ENCODE measurements at places on chromosomes 6 and 20.

GRCh38 chr6:101878554-101879276, 485.2 kb downstream of the GRIK2 start:
- DNase-seq, result no peak

GRCh38 chr6:110939429-110940200, 18.9 kb upstream of the GTF3C6 start:
- DNase-seq, result no peak

- no peak for DNase-seq
Measured at GRCh38 chr20:62819494-62820174, 2.8 kb downstream of the COL9A3 start.

- DNase-seq, result no peak
Measured at GRCh38 chr20:16368645-16369292, 204.5 kb downstream of the KIF16B start.

GRCh38 chr6:134020071-134020470, 32.4 kb downstream of the SLC2A12 start:
- DNase-seq, result no peak

GRCh38 chr6:42113936-42114636, 28.3 kb downstream of the C6orf132 start:
- no peak for DNase-seq

DNA sequence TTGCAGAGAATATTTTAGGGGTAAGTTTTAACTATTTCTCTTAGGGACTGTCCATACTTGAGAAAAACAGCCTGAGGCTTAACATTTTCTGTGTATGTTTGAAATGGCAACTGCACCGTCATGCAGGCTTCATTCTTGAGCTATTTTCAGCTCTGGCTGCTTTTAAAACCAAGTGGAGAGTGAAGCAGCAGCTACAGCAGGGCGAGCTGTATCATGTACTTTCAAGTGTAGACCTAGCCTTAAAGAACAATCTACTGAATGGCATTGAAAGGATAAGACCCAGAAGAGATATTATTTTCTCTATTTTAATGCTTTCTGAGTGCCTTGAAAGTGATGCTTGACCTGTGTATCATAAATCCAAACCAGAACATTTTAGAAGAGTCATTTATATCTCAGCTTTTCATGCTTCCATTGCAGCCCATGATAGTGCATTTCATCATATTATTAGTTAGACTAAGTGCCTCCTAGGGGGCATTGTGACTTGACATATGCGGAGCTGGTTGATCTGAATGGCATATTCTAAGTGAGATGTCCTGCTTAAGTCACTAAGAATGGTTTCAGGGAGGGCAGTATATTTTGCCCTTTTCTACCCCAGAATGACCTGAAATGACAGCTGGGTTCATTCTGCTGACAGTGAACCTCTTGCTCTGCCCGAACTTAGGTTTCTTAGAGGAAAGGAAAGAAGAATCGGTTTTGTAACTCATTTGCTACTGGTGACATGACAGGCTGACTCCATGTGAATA, 85.3 kb downstream of the NKAIN2 start:
- no peak for DNase-seq

DNA sequence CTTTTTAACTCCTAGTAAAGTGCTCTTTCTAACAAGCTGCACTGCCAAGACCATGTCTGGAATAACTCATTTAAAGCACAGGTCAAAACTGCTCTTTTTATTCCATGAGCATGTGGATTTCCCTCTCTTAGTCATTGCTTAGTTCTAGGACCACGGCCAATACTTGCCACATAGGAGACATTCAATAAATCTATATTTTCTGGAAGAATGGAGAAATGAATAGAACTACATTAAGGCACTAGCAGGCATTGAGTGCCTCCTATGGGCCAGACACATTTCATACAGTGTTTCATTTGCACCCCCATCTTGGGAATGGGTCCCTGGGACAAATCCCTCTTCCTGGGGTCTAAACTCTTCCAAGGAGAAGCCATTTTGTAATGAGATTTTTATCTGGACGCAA, 552.8 kb upstream of the CITED2 start:
- DNase-seq, result no peak

- no peak for DNase-seq
Measured at GRCh38 chr20:22924046-22924737, 110.9 kb upstream of the SSTR4 start.

- no peak for DNase-seq
Measured at GRCh38 chr6:53860511-53860910, 65.7 kb downstream of the LRRC1 start.

GRCh38 chr20:55569084-55569483, 436.2 kb downstream of the CBLN4 start:
- DNase-seq, result no peak

- DNase-seq, result no peak
Measured at GRCh38 chr6:3847521-3847920, 1.7 kb upstream of the FAM50B start.

GRCh38 chr6:161257793-161258457, 15.9 kb downstream of the AGPAT4 start:
- no peak for DNase-seq

DNA sequence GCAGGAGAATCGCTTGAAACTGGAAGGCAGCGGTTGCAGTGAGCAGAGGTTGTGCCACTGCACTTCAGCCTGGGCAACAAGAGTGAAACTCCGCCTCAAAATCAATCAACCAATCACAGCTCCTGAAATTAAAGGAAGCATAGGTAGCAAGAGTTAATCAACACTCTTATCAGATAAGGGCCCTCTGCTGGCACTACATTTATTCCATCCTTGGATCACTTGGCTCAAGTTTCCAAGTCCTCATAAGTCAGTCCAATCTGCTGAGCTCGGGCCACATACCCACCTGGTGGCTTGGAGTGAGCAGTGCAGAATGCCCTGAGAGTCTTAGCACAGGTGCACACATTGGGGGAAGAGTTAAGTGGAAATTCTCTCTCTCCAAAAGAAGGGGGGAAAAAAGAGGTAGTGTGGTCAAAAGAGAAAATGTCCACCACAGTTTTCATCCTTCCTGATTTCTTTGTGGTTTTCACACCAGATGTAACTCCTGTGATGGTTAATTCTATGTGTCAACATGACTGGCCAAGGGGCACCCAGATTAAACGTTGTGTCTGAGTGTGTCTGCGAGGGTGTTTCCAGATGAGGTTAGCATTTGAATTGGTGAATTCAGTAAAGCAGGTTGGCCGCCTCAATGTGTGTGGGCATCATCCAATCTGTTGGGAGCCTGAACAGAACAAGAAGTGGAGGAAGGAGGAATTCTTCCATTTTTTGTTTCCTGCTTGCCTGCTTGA, 14.2 kb upstream of the FAM8A1 start:
- no peak for DNase-seq

DNA sequence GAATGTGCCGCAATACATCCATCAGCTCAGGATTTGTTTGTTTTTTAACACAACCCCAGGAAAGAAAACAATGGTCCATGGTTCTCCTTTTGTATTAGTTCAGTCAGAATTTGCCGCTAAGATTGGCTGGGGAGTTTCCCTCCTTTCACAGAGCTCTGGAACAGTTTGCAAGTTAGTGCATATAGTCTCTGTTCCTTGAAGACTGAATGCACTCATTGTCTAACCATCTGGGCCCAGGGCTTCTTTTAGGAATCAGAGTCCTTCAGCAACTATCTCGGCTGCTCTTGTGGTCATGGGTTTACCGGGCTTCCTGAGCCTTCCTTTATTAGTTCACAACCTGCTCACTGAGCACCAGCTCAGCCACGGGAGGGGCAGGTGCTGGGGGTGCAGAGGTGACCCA, 121.3 kb downstream of the SLC23A2 start:
- DNase-seq, result no peak

GRCh38 chr6:170062209-170062914, 228.5 kb downstream of the DLL1 start:
- DNase-seq, result no peak

- no peak for DNase-seq
Measured at GRCh38 chr6:45371924-45372573, 5.7 kb downstream of the SUPT3H start.

DNA sequence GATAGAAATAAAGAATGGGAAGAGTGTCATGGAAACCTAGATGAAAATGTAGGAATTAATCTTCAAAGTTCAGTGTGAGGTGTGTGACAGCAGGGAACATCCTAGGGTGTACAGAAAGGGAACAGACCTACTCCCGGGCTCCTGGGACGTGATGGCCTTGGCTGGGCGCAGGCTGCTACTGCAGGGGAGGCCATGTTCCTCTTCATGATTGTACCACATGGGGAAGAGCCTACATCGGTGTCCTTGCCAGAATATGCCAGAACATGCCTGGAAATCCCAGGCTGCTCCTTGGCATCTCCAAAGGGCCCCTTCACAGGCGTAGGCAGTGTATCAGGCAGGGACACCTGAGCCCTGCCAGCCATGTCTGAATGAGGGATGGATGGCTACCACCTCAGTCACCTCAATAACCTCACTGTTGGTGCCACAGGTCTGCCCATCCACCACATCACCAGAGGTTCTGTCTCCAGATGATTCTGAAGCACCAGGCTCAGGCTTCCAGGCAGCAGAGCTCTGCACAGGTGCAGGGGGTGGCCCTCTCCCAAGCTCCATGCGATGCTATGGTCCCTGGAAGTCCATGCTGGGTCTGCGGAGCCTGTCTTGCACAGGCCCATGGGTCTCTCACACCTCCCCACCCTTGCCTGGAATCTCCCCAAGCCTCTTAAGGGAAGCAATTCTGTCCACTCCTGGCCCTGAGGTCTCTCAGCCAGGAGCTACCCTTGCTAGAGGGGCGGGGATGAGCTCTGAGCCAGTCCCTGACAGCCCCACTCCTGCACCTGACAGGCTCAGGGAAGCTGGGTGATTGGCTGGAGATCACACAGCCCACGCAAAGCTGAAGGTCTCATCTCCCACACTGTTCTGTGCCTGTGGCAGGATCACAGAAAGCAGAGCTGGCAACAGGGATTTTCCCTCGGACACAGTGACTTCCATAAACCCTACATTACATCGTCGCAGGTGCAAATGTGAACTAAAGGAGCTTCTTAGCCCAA, 20.2 kb downstream of the RAMACL start:
- DNase-seq, result no peak

GRCh38 chr6:12182676-12183075, 107.5 kb upstream of the EDN1 start:
- no peak for DNase-seq

DNA sequence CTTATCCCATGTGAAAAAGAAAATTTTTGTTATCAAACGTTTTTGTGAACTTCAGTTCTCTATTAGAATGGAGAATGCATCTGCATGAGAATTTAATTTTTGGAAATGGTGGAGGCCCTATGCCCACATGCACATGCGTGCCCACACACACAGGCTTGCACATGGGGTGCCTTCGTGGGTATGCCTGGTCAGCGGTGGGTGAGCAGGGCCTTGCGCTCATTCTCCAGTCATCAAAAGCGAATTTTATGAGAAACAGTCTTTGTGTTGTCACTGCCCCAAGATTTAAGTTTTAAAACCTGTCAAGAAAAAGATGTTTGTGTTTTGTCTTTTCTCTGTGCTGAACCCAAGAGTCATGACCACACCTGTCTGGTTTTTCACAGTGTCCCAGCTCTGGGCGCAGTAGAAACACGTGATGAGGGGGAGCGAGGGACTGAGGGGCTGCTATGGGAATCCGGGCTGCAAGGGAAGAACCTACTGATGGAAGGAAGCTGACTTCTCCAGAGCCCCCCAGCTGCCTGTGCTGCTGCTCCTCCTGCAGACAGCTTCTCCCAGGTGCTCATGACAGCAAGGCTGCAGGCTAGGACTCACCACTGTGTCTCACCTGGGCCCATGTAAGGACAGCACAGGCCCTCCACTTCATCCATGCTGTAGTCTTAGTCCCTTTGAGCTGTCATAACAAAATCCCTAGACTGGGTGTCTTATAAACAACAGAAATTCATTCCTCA, 153.6 kb downstream of the SYCP2 start:
- no peak for DNase-seq

DNA sequence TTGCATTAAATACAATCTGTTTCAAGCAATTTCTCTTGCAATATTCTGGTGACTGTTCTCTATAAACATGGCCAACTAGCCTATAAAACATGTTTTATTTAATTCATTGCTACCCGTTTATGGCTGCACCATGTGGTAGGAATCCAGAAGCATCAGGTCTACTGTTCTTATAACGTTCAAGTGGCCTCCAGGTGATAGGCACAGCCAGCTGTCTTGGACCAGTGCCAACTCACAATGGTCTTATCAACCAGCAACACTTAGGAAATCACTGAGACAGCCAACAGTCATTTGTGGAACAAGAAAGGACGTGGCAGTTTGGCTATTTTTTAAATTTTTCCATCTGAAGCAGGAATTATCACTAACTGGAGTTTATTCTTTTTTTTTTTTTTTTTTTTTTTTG, 193.6 kb downstream of the NKAIN2 start:
- DNase-seq, result no peak

- DNase-seq, result no peak
Measured at GRCh38 chr6:123953920-123954319, 150.3 kb downstream of the NKAIN2 start.

- DNase-seq, result no peak
Measured at GRCh38 chr6:79989641-79990040, 14.8 kb upstream of the TTK start.

GRCh38 chr6:3523966-3524365, 67.1 kb upstream of the SLC22A23 start:
- DNase-seq, result no peak

DNA sequence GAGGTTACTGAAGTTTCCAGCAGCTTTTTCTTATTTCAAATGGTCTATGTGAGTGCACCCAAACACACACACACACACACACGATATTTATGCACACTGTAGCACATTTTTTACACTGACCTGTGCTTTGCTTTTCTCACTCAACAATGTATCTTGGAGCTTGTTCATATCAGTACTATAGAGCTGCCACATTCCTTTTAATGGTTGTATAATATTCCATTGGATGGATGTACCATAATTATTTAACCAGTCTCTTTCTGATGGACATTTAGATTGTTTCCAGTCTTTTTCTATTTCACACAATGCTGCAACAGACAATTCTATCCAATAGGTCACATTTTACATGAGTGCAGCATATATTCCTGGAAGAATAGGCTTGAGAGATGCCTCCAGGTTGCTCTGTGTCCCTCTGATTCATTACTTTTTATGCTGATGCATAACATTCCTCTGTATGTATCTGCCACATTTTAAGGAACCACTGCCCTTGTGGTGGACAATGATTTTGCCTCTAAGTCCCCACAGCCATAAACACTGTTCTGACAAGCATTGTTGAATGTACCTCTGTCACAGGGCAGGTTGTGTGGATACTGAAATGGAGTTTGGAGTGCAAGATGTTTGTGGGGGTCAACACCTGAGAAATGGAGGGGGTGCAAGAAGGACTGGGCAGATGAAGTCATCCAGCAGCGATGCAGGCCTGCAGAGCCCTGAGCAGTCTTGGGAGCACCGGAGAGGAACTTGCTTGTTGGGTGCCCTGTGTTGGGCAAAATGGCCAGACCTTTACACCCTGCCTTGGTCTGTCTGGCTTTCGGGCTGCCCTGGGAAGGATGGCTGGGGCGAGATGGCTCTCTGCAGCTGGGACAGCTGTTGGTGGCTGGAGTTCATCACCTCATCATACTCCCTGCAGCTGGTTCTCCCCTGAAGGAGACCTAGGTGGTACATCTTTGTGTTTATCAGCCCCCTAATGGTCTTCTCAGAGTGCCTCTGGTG, 13.6 kb downstream of the CEBPB start:
- DNase-seq, result no peak

- DNase-seq, result no peak
Measured at GRCh38 chr6:28206928-28207509, 18.1 kb upstream of the ZSCAN9 start.

- DNase-seq, result no peak
Measured at GRCh38 chr6:102327697-102328225, 934.3 kb downstream of the GRIK2 start.

- DNase-seq, result no peak
Measured at GRCh38 chr20:53810661-53811355, 217.2 kb upstream of the ZNF217 start.

All from effector memory CD4-positive, alpha-beta T cell (primary cell).